ENCODE measurements at places on chromosomes 12 and 14. TPM values are rescaled to one million over a fixed set of nuclear protein-coding genes. Genes with fewer than 3 reads are reported as not detected.

Gene PGF
- 18.5 TPM for total RNA-seq

DNA sequence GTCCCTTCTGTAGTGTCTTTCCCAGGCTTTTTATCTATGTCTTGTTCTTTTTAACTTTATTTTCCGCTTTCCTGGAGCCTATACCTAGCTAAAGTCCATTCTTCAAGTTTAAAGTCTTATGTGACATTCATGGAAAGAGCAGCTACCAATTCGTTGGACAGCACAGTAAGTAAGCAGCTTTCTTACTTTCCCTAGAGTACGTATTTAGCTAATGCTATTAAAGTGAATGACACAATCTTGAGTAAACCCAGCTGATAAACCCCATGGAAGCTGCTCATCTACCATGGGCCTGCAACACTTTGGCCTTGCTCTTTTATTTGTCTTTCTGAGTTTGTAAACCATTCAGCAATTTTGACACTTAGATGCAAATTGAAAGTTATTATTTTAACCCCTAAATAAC lies 30.0 kb downstream of the ALX1 start:
- H3K36me3 ChIP-seq = no peaks in the 10 kb centered on the region
- no peaks in the 10 kb centered on the region for H3K4me1 ChIP-seq
- peaks cover 23% of the 10 kb centered on the region for H3K27me3 ChIP-seq
- no peak overlapping the region for H3K4me3 ChIP-seq
- no peak for DNase-seq

Gene PTPN21
- 24.7 TPM for total RNA-seq

DNA sequence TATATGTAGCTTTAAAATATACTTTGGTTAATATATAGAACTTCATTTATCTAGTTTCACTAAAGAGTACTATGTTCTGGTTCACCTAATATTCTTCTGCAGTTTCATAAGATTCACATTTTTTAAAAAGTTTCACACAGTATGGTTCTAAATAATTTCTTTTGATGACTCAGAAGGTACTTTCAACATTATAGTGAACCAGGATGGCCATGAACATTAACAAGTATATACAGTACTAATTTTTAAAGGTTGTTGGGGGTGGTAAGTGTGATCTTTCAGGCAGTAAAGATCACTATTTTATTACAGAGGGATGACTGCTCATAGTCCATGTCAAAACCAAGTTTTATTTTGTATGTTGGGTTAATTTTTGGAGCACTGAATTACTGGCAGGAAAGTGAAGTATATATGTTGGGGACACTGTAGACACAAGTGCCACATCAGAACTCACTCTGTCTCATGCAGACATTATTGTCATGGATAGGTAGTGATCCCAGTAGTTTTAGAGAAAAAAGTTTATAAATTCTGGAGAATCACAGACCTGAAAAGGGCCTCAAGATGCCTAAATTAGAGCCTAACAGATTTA lies 60.0 kb downstream of the DCAF5 start:
- peak overlapping the region; percentile 78 for H3K27ac ChIP-seq
- H3K4me1 ChIP-seq = peaks cover 13% of the 10 kb centered on the region
- peaks cover 28% of the 10 kb centered on the region for H3K36me3 ChIP-seq

Gene TPH2
- total RNA-seq = 0.11 TPM

DNA sequence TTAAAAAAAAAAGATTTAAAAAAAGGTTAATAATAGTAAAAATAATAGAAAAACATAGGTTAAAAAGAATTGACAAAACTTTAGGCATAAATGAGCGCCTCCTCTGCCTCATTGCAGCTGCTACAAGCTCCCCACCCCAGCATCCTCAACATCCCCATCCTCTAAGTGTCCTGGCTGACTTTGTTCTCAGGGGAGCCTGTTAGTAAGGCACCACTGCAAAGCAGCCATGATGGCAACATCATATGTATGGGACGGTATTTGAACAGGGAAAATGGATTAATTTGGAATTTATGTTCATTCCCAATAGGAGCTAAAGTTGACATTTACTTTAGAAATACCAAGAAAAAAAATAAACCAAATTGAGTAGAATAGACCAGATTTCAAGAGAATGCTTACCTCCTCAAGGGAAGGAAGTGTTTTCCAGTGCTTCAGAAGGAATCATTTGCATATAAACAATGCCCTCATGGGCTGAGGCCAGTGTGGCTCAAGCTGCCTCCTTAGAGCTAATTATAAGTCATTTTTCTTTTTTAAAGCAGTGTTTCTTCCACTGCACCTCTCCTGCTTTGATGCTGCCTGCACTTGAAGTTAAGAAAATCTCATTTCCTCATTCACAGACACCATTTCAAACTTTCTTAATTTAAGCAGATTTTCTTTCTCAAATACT lies 59.6 kb downstream of the DACT1 start:
- no peak overlapping the region for H3K27ac ChIP-seq
- no peaks in the 10 kb centered on the region for H3K4me1 ChIP-seq
- no peak for DNase-seq
- H3K36me3 ChIP-seq = no peaks in the 10 kb centered on the region
- no peaks in the 10 kb centered on the region for H3K27me3 ChIP-seq
- H3K4me3 ChIP-seq = no peak overlapping the region

DNA sequence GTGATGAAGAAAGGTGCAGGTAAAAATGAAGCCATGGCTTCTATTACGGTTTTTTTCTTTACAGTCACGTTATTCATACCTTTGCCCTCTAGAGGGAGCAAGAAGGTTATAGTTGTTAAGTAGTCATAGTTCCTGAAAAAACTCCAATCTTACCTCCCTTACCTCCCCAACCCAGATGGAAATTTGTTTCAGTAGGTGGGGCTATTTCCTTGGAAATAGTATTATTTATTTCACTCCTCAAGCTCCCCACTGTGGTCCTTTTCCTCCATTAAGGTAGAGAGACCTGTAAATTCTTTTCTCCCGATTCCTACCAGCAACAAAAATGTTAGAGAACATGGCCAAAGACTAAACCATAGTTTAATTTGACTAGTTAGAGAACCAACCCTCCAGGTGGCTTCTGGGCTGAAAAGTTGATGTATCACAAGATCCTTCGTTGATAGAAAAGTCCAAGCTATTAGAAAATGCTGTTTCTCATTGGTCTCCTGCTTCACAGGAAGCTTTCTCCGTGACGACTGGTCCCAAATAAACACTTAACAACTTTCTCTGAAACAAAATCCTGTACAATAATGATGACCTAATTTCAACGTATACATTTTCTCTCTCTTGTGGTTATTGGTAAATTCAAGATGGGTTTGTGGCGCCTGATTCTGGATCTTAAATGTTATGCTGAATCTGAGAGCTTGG lies 43.5 kb downstream of the TMX1 start:
- no peak overlapping the region for H3K4me3 ChIP-seq
- no peaks in the 10 kb centered on the region for H3K4me1 ChIP-seq
- no peak overlapping the region for H3K27ac ChIP-seq
- H3K27me3 ChIP-seq = no peaks in the 10 kb centered on the region
- no peaks in the 10 kb centered on the region for H3K36me3 ChIP-seq
- no peak for DNase-seq

GRCh38 chr14:26765768-26766520 lies 168.1 kb upstream of the NOVA1 start:
- H3K27me3 ChIP-seq = no peaks in the 10 kb centered on the region
- H3K27ac ChIP-seq = no peak overlapping the region
- peaks cover 12% of the 10 kb centered on the region for H3K4me1 ChIP-seq
- no peak overlapping the region for H3K4me3 ChIP-seq

Gene METTL25
- total RNA-seq = 15.2 TPM

All from esophagus muscularis mucosa (tissue), 4 donors.